ENCODE measurements at places on chromosomes 3 and 15. TPM values are rescaled to one million over a fixed set of nuclear protein-coding genes. Genes with fewer than 3 reads are reported as not detected.

GRCh38 chr3:99681512-99681911, 43.1 kb downstream of the COL8A1 start:
- DNase-seq, result no peak

ZBBX gene
- 0.78 TPM for total RNA-seq

- no peak for DNase-seq
These were observed 54.5 kb downstream of the PSMD6 start for GRCh38 chr3:63968612-63969350.

- DNase-seq, result no peak
These were observed 122.0 kb upstream of the OSTN start for GRCh38 chr3:191076903-191077552.

- DNase-seq, result no peak
These were observed 11.2 kb upstream of the SHC4 start for GRCh38 chr15:48974882-48975281.

DNA sequence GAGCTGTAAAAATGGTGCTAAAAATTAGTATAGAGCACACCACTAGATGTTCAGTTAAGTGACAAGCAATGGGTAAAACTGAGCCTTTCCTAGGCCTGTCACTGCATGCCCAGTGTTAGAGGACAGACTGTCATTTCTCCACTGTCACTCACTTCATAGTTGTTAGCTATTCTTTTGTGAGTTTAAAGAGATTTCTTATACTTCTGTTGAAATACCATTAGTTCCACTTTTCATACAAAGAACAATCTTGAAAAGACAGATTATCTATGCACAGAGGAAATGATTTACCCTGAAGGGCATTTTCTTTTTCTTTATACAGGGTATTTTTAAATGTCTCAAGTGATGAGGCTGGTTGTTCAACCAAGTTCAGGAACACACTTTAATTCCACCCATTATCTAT, 28.3 kb upstream of the CHMP2B start:
- DNase-seq, result no peak

- no peak for DNase-seq
These were observed 429 bp downstream of the PARP9 start for GRCh38 chr3:122563717-122564025.

HOMER2 gene
- 41.6 TPM for total RNA-seq

STRA6 gene
- total RNA-seq, result 0.13 TPM

- DNase-seq, result no peak
These were observed 52.5 kb downstream of the PIAS1 start for GRCh38 chr15:68106656-68107055.

DNA sequence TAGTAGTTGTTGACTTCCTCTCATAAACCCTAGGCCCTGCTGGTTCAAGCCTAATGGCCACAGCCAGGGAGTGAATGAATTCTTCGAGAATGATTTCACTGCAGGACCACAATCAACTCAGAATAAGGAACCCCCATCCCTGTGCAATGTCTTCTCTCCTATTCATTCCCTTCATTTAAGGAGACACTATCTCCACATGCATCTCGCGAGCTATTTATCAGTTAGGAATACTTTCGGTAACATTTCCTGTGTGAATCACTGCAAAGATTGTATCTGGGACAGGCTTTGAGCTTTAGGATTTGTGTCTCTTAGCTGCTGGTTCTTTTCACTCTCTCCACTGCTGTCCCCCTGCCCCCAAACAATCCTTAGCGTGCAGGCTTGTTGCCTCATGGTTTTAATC, 94.4 kb downstream of the MYLK start:
- no peak for DNase-seq

KLHL6 gene
- 2.2 TPM for total RNA-seq

NSUN3 gene
- total RNA-seq, result 6.8 TPM

DNA sequence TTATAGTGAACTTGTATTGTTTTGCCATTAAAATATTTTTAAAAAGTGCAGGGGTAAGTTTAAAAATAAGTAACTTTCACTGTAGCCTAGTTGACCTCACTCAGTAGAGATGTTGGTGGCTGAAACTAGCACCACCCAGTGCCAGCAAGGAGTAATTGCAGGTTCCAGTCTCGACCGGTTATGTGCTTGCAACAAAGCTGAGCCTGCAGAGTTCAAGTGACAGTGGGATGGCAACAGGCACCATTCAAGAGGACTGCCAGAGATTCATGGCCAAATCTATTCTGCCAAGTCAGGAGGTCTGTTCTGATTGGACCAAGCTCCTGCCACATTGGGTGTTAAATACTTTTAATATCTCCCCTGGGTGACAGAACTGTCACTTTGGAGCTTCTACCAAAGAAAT, 2.7 kb downstream of the ADAMTS7 start:
- DNase-seq, result no peak

DNA sequence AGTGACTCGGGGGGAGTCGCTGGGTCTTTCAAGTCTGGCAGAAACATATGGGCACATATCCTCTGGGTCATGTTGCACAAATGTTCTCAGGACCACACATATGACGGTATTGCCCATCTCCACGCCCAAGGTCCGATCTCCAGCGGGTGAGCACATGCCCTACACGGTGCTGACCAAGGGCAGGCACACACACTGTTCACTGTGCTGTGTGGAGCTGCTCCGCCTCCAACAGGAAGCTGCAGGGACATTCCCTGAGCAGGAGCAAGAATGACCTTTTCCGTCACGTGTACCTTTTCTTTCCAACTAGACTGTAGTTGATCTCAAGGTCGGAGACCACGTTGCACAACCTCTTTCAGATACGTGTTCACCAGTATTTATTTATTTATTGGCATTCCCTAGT, 41.7 kb upstream of the B3GNT5 start:
- peak; percentile 84 for DNase-seq

GRCh38 chr15:17026633-17027032, 3515.0 kb downstream of the GOLGA6L6 start:
- no peak for DNase-seq

LSMEM2 gene
- 25.7 TPM for total RNA-seq

GANC gene
- 20.3 TPM for total RNA-seq

DNA sequence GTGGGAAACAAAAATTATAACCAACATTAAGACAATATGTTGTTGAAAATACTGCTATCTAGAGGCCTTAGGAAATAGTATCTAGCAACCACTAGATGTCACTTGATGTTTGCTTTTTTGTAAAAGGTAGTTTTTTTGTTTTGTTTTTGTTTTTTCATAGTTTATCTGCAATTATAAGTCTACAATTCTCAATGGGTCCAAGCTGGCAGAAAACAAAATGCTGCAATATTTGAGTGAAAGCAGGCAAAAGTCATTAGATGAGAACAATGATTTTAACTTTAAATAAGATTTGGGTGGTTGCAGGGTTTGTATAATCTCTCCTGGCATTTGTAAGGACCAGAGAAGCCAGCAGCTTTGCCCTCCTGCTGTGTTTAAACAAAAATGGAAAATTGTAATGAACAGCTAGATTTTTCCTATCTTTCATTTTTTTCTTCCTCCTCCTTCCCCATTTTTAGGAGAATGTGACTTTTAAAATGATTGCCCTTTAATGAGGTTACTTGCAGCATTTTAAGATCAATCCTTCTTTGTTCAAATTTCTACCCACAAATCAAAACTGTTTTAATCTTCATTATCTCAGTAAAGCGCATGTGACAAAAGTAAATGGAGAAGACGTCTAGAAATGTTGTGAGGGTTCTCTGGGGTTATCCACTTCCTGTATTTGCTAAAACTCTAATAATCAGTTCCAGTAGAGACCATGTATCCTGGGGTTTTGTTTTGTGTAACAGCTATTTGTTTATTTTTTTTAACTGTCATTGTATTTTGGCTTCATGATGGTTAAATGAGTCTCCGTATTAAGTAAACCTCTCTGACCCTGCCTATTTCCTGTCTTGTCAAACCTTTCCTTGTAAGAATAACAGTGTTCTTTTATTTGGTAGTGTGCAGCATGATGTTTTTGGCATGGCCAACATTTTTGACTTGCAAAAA, 27.3 kb downstream of the DUT start:
- DNase-seq, result no peak

DNA sequence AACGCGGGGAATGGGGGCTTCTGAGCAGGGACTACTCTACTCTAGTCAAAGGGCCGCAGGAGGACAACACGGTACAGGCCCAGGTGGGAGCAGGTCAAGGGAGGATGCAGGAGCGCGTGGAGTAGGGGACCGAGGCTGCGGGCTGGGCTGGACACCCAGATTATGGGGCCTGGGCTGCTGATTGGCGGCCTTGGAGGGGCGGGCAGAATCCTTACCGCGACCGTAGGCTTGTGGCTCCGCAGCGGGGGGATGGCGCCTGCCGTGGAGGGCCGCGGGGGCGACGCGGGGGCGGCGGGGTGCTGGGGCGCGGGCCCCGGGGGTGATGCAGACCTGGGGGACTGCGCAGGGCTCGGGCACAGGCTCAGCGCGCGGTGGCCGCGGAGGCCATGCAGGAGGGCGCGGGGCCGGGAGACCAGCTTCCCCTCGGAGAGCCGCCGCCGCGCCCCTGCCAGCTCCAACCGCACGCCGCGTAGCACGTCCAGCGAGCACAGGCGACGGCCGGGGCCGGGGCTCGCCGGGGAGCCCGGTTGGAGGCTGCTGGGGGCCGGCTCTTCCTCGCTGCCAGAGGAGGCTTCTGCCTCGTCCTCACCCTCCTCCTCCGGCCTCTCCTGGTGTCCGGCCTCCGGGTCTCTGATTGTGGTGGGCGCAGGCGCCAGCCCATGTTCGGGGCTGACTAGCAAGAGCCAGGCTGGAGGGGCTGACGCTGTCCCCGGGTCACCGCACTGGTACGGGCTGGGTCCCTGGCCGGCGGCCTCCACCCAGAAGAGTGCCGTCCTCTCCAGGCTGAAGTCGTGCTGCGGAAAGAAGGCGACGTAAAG, 12.9 kb downstream of the UBAP1L start:
- no peak for DNase-seq

- no peak for DNase-seq
These were observed 14.7 kb downstream of the ST3GAL6 start for GRCh38 chr3:98777801-98778220.

DNA sequence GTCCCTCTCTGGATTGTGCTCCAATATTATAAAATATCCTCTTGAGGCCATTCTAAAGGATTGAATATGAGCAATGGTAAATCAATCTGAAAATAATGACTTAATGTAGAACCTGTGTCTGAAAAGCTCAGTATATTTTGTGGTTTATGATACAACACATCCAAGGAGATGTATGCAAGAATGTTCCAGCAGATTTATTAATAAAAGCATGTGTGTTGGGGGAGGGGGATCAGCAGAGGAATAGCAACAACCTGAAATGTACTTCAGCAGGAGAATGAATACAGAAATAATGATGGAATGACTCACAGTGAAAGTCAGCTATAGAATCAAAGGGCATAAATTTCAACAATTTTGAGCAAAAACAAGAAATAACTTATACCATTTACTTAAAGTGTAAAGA, 56.7 kb upstream of the NUDT16 start:
- DNase-seq, result no peak

GRCh38 chr3:107028086-107028485, 349.2 kb upstream of the CCDC54 start:
- DNase-seq, result no peak

VGLL3 gene
- total RNA-seq, result 5.2 TPM

C15orf62 gene
- not detected for total RNA-seq

CCDC39 gene
- total RNA-seq, result not detected

GRCh38 chr3:175502155-175502554, 643.0 kb downstream of the NAALADL2 start:
- DNase-seq, result no peak

CYP1A1 gene
- total RNA-seq, result 0.30 TPM

DNA sequence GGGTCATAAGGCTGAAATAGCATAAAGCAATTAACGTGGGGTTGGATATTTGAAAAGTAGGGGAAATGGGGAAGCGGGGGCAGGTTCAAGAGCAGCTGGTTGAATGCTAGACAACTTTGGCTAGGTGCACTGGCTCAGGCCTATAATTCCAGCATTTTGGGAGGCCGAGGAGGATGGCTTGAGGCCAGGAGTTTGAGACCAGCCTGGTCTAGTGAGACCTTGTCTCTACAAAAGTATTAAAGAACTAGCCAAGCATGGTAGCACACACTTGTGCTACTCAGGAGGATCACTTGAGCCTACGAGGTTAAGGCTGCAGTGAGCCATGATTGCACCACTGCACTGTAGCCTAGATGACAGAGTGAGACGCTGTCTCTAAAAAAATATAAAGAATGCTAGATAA, 6.9 kb upstream of the FANCD2 start:
- no peak for DNase-seq

GRCh38 chr3:160921020-160921635, 165.1 kb downstream of the PPM1L start:
- DNase-seq, result no peak

- peak; percentile 71 for DNase-seq
These were observed 819 bp downstream of the KLHL40 start for GRCh38 chr3:42685891-42686820.

DNA sequence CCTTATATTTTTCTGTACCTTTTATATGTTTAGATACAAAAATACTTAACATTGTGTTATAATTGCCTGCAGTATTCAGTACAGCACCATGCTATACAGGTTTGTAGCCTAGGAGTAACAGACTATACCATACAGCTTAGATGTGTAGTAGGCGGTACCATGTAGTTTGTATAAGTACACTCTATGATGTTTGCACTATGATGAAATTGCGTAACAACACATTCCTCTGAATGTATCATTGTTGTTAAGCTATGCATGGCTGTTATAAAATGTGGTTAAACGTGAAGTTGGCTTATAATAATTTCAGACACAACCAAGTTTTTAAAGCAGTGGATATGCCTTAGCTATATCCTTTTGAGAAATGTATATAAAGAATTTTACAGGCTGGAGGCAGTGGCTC, 328.3 kb downstream of the PLCL2 start:
- no peak for DNase-seq
